ENCODE measurements at places on chromosomes 16 and 17. TPM values are rescaled to one million over a fixed set of nuclear protein-coding genes. Genes with fewer than 3 reads are reported as not detected.
A peak's percentile ranks its signal among the peaks of the same experiment; 100 is the strongest.

- DNase-seq, result peak; percentile 79
These were observed 6.0 kb downstream of the ERBB2 start for GRCh38 chr17:39705786-39706348.

DNA sequence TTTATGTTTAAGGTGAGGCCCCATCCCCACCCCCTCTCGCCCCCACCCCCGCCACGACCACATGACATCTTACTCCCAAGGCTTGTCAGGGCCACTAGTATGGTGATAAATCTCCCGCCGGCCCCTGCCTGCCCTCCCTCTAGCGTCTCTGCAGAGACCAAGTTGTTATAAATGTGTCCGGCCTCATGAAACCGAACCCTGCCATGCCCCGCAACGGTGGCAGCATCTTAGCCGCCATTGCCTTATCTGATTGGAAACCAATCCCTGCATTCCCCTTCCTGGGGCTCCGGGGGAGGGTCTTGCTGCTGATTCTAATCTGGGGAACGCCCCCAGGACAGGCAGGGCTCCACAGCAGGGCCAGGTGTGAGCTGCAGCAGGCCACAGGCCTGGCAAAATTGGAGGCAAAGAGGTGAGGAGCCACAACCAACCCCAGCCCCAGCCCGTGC is 352.4 kb downstream of the C16orf95 start:
- no peak for DNase-seq

DNA sequence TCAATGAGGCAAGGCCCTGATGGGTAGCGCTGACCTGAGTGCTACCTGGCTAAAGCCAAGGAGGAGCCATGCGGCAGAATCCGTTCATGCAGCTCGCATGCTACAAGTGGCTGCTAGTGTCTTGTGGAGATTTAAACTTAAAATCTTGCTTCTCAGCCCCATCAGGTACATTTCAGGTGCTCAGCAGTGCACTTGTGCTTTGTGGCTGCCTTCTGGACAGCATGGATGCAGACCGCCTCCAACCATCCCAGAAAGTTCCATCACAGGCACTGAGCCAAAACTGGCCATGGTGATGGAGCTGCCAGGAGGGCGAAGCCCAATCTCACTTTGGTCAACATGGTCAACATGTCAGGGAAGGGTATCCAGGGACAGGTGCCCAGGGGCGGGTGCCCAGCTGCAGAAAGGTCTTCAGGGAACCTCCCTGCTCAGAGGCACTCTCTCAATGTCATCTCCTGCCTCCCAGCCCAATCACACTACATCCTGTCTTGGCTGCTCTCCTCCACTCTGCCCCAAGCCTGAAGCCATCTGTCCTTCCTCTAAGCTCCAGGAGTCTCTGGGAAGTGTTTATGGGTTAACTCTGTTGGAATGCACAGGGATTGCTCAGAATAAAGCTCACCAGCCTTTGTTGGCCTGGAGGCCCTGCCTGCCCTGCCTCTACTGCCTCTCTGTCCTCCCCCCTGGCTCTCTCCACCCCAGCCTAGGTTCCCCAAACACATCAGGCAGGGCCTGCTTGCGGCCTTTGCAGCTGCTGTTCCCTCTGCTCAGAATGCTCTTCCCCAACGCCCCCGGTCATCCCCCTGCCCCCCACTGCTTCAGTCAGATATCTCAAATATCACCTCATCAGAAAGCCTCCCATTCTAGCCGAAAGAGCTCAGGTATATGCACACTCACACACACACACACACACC is 18.3 kb upstream of the TNFRSF13B start:
- no peak for DNase-seq

Gene ADAMTS18
- total RNA-seq, result not detected

- DNase-seq, result no peak
These were observed 215.7 kb upstream of the CIBAR2 start for GRCh38 chr16:85327731-85328675.

DNA sequence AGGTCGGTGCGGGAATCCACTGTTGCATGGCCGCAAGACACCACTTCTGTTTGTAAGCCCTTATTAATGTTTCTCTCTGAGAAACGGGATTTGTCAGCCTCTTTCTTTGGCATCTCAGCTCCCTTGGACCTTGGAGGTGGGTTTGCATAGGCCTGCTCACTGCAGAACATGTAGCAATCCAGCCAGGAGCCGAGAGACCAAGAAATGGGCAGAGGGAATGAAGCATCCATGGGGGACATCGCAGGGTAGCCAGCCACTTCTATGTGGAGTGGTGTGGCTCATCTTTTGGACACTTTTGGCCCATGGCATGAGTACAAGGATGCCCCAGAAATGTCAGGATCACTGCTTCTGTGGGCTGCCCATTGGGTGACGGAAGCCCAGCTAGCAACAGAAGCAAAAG is 79.4 kb downstream of the GSG1L start:
- no peak for DNase-seq

Gene GPRC5C
- total RNA-seq, result 153 TPM

DNA sequence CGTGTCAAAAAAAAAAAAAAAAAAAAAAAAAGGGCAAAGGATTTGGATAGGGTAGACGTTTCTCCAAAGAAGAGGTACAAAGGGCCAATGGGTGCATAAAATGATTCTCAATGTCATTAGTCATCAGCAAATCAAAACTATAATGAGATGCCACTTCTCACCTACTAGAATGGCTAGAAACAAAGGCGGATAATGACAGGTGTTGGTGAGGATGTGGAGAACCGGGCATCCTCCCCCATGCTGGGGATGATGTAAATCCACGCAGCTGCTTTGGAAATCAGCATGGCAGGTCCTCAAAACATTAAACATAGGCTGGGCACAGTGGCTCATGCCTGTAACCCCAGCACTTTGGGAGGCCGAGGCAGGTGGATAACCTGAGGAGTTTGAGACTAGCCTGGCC is 9.4 kb downstream of the ITGAX start:
- no peak for DNase-seq

Gene NOS2
- 0.23 TPM for total RNA-seq

- DNase-seq, result no peak
These were observed 19.7 kb upstream of the SLC25A19 start for GRCh38 chr17:75308732-75309629.

Gene GNAO1
- 23.8 TPM for total RNA-seq

Gene IGFALS
- total RNA-seq, result not detected

GRCh38 chr16:72957303-72958277 is 90.3 kb downstream of the ZFHX3 start:
- no peak for DNase-seq

DNA sequence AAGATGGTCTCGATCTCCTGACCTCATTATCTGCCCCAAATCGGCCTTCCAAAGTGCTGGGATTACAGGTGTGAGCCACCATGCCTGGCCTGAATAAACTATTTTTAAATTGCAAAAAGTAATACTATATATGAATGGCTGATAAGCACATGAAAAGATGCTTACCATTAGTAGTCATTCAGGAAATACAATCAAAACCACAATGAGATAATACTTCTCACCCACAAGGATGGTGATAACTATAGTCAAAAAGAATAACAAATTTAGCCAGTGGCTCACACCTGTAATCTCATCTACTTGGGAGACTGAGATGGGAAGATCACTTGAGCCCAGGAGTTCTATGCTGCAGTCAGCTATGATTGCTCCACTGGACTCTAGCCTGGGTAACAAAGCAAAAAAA is 2.4 kb upstream of the TACO1 start:
- DNase-seq, result no peak

Gene TTLL6
- 0.68 TPM for total RNA-seq

Gene GP1BA
- total RNA-seq, result not detected

GRCh38 chr17:76154936-76155845 is 14.1 kb upstream of the FOXJ1 start:
- DNase-seq, result no peak

- no peak for DNase-seq
These were observed 137.1 kb upstream of the AXIN2 start for GRCh38 chr17:65698381-65699061.

GRCh38 chr17:48791128-48792032 is 25.6 kb downstream of the TTLL6 start:
- DNase-seq, result peak; percentile 86

- no peak for DNase-seq
These were observed 38.3 kb downstream of the CCDC182 start for GRCh38 chr17:57706761-57707160.

DNA sequence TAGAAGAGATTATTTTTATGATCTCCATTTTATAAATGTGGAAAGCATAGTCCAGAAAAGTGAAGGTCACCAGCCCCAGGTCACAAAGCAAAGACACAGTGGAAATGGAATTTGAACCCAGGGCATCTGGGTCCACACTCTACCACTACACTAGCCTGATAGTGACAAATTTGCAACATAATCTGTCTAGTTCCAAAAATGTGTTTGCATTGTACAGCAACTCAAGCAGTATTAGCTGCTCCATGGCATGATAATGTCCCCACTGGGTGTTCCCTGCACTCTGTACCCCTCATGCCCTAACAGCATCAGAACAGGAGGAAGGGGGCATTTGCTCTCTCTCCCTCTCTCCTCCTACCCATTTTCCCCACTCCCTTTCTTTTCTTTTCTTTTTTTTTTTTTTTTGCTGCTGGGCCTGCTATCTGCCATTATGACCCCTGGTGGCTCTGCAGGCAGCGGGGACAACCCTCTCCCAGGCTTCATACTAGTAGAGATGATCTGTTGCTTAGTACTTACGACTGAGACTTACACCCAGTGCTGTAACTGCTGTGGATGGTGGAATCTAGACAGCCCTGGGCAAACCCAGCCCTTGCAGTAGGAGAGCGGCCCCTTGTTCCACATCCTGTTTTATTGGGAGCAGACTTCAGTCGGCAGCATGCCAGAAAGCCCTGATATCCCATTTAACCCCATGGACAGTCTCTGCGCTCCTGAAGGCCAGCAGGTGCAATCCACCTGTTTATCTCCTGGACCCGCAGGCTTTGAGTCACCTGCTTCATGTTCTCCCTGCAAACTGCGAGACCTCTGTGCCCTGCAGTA is 306.3 kb downstream of the SOX9 start:
- no peak for DNase-seq

Gene LYZL6
- not detected for total RNA-seq

DNA sequence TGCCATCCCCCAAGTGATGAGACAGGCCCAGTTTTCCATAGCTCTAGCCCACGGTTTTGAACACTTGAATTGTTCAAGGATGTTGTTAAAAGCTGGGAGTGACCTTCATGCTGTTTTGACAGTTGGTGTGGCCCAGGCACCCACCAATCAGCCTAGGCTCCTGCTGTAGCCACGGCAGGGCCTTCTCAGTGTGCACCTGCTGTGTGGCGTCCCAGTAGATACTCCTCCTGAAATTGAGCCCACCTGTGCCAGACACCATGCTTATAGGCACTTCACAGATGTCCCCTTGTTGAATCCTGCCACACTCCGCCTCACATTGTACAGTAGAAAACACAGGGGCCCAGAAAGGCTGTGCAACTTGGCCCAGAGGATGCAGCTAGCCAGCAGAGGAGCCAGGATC is 86.4 kb downstream of the SOCS1 start:
- DNase-seq, result no peak

Gene CRHR1
- total RNA-seq, result not detected

- DNase-seq, result no peak
These were observed 187.3 kb downstream of the CDH13 start for GRCh38 chr16:82814059-82814458.

- DNase-seq, result no peak
These were observed 11.7 kb upstream of the CNTNAP4 start for GRCh38 chr16:76265434-76266045.

Measured in ureter (tissue), 1 donor.